ENCODE measurements at places on chromosomes 11 and 22.
A peak's percentile ranks its signal among the peaks of the same experiment; 100 is the strongest.

- DNase-seq = no peak
These were observed 620.9 kb upstream of the CADM1 start for GRCh38 chr11:116124922-116125714.

GRCh38 chr11:95850137-95850536 is 59.8 kb downstream of the CEP57 start:
- DNase-seq = no peak

- no peak for DNase-seq
These were observed 4.9 kb downstream of the PTDSS2 start for GRCh38 chr11:454801-455565.

GRCh38 chr11:11864803-11865202 is 23.0 kb downstream of the USP47 start:
- DNase-seq = no peak

DNA sequence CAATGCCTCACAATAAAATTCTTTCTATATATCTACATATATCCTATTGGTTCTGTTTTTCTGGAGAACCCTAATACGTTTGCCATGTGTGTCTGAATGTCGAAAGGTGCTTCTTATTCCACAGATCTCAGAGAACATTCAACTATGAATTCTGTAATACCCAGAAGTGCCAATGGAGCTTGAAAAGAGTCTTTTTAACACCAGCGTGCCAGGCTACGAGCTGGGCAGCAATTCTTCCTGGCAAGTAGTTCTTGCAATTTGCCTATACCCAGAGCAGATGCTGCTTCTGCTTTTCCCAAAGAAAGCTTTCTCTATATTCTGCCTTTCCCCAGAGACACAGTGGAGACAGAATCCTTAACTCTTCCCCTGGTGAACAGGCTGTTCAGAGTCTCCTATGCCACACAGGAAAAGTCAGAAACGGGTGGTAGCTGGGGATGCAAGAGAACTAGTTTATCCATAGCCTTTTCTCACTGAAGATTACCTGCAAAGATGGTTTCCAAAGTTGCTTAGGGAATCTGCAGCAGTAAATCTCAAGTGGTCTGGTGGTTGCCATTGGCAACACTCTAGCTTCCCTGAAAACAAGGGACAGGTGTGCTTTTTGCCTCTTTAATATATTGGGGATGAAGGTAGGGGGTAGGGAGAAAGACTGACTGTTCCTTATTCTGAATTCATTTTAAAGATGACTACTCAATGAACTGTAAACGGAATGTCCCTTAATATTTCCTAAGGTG is 16.8 kb upstream of the PAFAH1B2 start:
- no peak for DNase-seq

DNA sequence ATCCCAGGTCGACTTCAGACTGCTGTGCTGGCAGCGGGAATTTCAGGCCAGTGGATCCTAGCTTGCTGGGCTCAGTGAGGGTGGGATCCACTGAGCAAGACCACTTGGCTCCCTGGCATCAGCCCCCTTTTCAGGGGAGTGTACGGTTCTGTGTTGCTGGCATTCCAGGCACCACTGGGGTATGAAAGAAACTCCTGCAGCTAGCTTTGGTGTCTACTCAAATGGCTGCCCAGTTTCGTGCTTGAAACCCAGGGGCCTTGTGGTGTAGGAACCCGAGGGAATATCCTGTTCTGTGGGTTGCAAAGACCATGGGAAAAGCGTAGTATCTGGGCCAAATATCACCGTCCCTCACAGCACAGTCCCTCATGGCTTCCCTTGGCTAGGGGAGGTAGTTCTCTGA is 254.8 kb downstream of the GRIK4 start:
- DNase-seq = no peak

GRCh38 chr11:115653076-115653475 is 148.9 kb upstream of the CADM1 start:
- DNase-seq = peak; percentile 57

DNA sequence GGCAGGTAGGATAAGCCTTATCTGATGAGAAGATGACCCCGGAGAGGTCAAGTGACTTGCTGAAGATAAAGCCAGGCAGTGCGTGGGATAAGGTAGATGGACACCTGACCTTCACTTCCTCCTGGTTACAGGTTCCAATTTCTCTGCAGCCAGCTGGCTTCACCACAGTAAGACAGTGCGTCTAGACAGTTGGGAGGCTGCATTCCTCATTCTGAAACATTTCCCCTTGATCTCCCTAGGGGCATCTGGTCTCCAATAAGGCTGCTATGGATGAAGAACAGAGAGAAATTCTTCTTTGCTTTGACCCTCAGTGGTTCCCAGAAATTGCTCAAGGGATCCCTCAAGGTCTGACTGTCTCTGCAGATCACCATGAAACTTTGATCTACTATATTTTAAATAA is 211.3 kb downstream of the MYO18B start:
- DNase-seq = no peak

GRCh38 chr11:88603091-88603867 is 265.7 kb upstream of the CTSC start:
- no peak for DNase-seq

Data from Daoy (cell line).